CD4-positive, alpha-beta memory T cell (primary cell): ENCODE measurements at places on chromosomes 4 and X. TPM values are rescaled to one million over a fixed set of nuclear protein-coding genes. Genes with fewer than 3 reads are reported as not detected.

Gene CFAP47
- polyA plus RNA-seq: not detected

- H3K36me3 ChIP-seq: no peaks in the 10 kb centered on the region
- H3K27me3 ChIP-seq: peaks cover 3% of the 10 kb centered on the region
- no peak overlapping the region for H3K27ac ChIP-seq
- H3K4me3 ChIP-seq: no peak overlapping the region
These were observed 57.7 kb upstream of the PDLIM3 start for GRCh38 chr4:185592845-185593488.

DNA sequence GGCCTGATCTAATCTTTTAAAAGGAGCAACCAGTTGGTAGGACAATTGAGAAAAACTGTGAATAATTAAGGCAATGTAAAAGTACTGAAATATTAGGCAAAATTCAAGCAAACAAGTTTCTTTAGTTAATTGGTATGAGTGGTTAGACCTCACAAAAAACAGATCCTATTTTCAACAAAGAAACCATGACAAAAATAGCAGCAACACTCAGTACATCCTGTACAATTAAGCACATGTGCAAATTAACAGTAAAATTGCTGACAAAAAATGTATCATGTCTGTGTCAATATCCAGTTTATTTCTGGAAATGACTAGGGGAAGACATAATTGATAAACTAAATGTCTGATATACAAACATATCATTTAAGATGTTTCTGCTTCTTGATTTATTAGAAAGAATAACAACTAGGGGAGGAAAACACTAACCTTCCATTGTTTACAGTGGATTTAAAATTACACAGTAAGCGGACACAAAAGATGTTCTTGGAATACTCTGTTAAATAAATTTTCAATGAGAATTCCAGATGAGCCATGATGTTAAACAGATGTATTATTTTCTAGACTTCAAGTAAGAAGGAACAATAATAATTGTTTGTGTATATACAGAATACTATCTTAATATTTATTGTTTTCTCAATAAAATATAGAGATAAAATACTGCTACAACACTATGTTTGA is 638.9 kb downstream of the SPRY1 start:
- no peaks in the 10 kb centered on the region for H3K27me3 ChIP-seq
- DNase-seq: no peak
- no peak overlapping the region for H3K27ac ChIP-seq
- no peaks in the 10 kb centered on the region for H3K36me3 ChIP-seq
- H3K4me1 ChIP-seq: no peaks in the 10 kb centered on the region

- no peaks in the 10 kb centered on the region for H3K27me3 ChIP-seq
- H3K4me1 ChIP-seq: peaks cover 10% of the 10 kb centered on the region
- H3K27ac ChIP-seq: no peak overlapping the region
- H3K36me3 ChIP-seq: no peaks in the 10 kb centered on the region
- no peak overlapping the region for H3K4me3 ChIP-seq
These were observed 174.0 kb downstream of the AFAP1 start for GRCh38 chr4:7765666-7766065.

- H3K4me3 ChIP-seq: no peak overlapping the region
- no peaks in the 10 kb centered on the region for H3K36me3 ChIP-seq
- H3K27ac ChIP-seq: no peak overlapping the region
- H3K27me3 ChIP-seq: no peaks in the 10 kb centered on the region
These were observed 202.7 kb downstream of the CRLF2 start for GRCh38 chrX:1009771-1010170.
